Stimulated activated CD4-positive, alpha-beta T cell treated with anti-CD3 and anti-CD28 coated beads, Interleukin-1b, Interleukin-23, amount 100 ng/mL, for 48 hours (primary cell): ENCODE measurements at places on chromosomes 6 and 20.

- DNase-seq: no peak
Measured at GRCh38 chr6:7341989-7342742, 29.2 kb upstream of the SSR1 start.

DNA sequence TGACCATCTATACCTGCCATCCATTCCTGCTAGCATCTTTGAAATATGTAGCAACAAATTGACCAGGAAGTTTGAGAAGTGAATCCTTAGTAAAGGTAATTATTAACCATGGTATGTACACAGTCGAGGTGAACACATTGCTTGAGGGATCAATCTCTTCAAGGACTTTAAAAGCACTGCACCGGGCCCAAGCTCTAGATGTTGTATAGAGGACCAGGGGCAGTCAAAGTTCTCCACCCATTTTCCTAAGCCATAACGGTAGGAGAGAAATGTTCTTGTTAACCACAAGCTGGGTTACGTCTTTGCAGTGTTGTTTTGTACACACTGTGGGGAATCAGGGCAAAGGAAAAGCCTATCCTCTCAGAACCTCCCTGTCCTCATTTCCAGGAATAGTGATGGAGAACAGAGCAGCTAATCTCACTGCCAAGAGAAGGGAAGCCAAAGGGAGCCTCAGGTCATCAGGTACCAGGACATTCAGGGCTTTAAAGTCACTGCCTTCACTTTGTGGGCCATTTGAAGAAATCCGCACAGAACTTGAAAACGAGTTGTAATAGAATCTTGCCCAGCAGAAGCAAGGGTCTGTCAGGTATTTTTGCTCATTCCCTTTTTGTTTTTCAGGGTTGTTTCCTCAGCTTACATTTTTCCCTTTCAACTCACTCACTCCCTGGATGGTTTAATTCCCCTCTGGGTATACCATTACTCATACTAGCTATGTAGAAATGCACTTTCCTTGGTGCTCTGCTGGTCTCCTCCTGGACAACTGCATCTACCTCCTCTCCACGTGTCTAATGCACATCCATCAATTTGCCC lies 5.3 kb upstream of the PM20D2 start:
- no peak for DNase-seq

DNA sequence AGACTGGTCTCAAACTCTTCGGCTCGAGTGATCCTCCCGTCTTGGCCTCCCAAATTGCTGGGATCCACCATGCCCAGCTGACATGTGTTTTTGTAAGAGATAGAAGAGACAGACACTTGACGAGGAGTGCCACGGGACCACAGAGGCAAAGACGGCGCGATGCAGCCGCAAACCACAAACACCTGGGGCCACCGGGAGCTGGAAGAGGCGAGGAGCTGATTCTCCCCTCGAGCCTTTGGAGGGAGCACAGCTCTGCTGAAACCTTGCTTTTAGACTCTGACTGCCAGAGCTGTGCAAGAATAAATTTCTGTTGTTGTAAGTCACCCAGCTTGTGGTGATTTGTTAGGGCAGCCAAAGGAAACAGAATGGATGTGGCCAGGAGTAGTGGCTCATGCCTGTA lies 46.9 kb downstream of the TFAP2C start:
- no peak for DNase-seq

DNA sequence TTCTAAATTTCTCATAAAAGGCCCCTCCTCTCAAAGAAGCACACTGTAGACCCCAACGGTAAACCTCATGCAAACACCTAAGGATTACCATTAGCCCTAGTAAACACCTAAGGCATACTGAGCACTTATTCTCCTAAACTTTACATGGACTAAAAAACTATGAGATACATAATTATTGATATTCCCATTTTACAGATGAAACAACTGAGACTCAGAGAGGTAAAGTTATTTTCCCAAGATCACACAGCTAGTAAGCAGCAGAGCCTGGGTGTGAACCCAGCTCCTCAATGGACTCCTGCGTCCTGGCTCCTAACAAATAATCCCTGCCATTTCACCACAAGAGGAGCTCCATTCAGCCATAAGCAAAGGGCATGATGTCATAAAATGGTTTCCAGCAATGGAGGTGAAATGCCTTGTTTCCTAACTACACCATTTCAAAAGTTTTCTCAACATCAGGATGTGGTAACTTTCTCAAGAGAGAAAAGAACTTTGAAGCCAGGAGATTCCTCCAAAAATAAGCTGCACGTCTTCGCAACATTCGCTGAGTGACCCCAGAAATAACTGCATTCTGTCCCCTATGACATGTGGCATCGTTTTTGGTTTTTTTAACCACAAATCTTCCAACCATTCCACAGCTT lies 4.1 kb downstream of the ATP9A start:
- no peak for DNase-seq

- DNase-seq: no peak
Measured at GRCh38 chr6:3195695-3196497, 31.6 kb downstream of the TUBB2B start.

DNA sequence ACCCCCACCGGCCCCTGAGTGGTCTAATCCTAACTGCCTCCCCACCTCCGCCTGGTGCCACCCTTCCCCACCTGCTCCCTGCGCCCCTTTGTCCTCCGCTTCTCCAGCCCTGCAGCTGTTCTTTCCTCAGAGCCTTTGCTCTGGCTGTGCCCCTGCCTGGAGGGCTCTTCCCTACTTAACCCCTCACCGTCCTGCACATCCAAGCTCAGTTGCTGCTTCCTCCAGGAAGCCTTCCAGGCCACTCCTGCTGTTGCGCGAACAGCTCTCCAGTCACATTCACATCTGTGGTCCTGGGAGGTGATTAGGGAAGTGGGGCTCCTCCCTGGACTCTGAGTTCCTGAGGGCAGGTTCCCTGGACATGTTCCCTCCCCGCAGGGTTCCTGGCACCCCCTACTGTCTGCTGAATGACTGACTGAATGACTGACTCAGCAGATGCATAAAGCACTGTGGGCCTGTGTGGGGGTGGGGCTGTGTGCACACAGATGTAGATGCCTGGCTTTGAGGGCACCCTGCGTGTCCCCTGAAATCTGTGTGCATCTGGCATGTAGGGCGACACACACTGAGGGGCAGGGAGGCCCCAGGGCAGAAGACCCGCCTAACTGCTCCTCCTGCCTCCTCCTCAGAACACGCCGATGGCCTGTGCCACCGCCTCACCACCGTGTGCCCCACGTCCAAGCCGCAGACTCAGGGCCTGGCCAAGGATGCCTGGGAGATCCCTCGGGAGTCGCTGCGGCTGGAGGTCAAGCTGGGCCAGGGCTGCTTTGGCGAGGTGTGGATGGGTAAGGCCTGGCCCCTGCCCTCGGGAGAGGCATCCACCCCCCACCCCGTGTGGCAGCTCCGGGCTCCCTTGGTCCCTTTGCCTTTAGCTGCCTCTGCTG lies 51.4 kb downstream of the SRC start:
- no peak for DNase-seq

GRCh38 chr20:47118206-47118605 lies 223.6 kb downstream of the EYA2 start:
- DNase-seq: no peak

- DNase-seq: no peak
Measured at GRCh38 chr20:24872291-24873024, 76.6 kb upstream of the CST7 start.

GRCh38 chr6:140921366-140922226 lies 1211.1 kb upstream of the GJE1 start:
- DNase-seq: no peak

DNA sequence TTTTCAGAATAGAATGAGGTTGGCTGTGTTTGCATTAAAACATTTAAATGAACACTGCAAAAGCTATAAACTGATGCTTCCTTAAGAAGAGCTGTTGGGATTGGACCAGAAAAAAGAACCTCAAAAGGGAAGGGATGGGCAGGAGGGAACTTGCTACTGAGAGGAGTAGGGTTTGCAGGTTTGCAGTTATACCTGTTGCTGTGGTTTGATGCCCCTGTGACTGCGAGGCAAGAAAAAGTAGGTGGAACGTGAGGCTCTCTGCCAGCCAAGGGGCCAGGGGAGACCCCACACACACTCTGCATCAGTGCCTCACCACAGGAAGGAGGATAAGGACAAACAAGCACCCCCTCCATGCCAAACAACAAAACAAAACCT lies 197.2 kb downstream of the BCAS1 start:
- no peak for DNase-seq

- DNase-seq: no peak
Measured at GRCh38 chr20:51131811-51132210, 108.9 kb upstream of the KCNG1 start.

DNA sequence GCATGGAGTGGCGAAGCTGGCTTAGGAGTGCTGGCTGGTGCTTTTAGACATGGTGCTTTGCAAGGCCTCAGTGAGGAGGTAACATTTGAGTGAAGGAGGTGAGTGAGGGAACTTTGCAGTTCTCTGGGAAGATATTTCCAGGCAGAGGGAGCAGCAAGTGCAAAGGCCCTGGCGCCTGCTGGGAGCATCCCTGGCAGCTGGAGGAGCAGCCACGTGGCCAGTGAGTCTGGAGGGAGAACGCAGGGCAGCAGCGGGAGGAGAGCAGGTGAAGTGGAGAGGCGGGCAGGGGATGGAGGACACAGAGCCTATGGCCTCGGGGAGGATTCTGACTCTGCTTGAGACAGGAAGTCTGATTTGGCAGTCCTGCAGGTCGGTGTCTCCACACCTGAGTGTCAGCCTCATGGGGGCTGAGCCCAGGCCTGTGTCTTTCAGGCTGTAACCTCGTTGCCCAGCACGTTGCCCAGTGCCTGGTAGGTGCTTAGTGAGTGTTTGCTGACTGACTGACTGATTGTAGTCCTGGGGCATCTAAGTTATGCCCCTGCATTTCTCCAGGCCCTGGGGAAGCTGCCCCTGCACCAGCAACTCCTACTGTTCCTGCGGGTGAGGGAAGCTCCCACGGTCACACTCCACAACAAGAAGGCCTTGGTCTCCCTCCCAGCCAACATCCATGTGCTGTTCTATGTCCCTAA lies 11.0 kb upstream of the BPIFB4 start:
- no peak for DNase-seq

DNA sequence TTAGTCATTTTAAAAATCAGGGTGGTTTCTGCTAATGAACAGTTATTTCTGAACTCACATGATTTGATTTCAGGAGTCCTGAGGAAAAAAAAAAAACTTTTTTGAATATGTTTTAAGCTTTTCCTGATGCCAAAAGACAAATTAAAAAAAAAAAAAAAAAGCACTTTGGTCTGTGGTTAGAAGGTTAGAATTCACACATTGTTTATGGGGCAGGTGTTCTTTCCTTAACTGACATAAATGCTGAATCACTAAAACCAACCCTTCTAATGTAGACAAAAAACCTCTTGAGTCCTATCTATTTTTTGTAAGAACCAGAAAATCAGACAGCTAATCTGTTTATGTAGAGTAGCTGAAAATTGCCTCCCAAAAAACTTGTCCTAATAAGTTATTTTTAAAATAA lies 20.4 kb downstream of the THEMIS start:
- DNase-seq: no peak

DNA sequence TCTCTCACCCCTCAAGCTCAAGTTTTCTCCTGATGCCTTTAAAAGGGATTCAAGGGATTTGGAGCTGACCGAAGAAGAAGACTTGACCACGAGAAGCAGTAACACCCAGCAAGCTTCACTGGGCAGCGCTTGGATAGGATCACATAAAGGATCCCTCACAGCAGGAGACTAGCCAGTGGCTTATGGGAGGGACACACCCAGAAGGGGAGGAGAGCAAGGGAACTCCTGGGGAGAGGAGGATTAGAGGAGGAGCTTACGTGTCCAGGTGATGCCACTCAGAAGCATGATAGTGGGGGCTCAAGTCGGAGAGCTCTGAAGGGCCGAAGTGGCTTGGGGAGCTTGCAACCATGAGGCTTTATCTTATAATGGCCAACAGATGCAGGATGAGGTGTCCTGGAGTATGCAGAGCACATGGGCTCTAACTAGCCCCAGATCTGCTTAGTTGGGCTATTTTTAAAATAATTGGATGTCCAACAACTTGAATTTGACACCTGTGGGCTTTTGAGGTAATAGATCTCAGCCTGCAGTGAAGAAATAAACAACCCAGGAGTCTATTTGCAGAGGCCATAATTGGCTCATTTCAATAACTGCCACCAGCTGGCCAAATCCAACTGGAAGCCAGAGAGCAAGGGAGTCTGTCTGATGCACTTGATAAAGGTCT lies 137.9 kb upstream of the EXOC2 start:
- DNase-seq: no peak

GRCh38 chr6:28323813-28324424 lies 12.0 kb downstream of the ZSCAN31 start:
- DNase-seq: no peak

DNA sequence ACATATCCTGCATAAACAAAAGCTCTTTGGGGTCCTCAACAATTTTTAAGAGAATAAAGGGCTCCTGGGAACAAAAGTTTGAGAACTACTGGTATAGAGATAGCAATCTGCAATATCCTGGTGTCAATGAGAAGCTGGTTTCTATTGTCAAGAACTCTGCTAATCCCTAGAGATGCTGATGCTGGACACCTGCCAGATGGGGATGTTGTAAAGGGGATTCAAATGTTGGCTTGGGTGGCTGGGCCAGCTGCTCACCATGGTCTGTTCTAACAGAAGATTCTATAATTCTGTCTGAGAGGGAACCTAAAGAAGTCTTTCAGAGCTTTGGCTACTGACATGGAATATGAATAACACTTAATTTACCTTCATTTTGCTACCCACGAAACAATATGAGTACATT lies 137.8 kb downstream of the BTBD9 start:
- no peak for DNase-seq

GRCh38 chr6:11214084-11214833 lies 18.2 kb downstream of the NEDD9 start:
- DNase-seq: no peak

GRCh38 chr6:167058261-167058660 lies 59.1 kb downstream of the CEP43 start:
- no peak for DNase-seq

GRCh38 chr20:51303731-51304670 lies 238.5 kb downstream of the NFATC2 start:
- DNase-seq: no peak

- no peak for DNase-seq
Measured at GRCh38 chr20:47999166-47999565, 213.9 kb upstream of the SULF2 start.
